ENCODE measurements at places on chromosomes 3 and 15.
A peak's percentile ranks its signal among the peaks of the same experiment; 100 is the strongest.

GRCh38 chr15:66405007-66405406 lies 18.3 kb downstream of the MAP2K1 start:
- DNase-seq: no peak

DNA sequence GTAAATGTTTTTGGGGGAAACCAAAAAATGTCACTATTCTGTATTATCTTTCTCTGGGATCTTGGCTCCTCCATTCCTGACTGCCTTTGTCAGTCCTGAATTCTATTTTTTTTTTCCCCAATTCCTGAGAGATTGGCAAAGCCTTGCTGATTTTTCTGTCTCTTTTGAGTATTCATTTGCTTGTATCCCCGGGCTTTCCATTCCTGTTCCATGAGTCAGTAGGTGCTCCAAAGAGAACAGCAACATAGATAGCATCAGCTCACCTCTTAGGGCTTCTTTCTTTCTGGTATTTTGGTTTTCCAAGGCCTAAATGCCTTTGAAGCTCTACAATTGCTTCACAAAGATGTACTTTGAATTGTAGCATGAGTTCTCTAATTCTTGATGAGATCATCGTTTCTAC lies 271.7 kb upstream of the LRRC3B start:
- DNase-seq: no peak

GRCh38 chr15:31758126-31758525 lies 272.2 kb upstream of the CHRNA7 start:
- peak; percentile 1 for DNase-seq

GRCh38 chr3:71956716-71957115 lies 171.8 kb upstream of the PROK2 start:
- DNase-seq: no peak

- DNase-seq: no peak
Measured at GRCh38 chr3:127491909-127492308, 98.6 kb downstream of the TPRA1 start.

DNA sequence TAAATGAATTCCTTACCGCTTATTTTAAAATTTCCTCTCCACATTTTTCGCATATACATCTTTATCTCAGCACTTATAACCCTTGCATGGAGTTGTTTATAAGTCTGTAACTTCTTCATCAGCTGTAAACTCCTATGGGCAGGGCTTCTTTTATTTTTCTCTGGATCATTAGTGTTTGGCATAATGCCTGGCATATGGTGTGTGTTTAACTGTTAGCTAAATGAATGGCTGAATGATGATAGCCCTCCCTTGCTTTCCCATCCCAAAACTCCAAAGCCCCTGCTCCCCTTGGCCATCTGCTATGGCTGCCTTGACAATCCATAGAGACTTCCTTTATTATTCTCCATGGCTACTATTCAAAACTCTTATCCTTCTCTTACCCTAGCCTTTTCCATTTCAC lies 48.1 kb upstream of the SEMA6D start:
- peak; percentile 61 for DNase-seq

DNA sequence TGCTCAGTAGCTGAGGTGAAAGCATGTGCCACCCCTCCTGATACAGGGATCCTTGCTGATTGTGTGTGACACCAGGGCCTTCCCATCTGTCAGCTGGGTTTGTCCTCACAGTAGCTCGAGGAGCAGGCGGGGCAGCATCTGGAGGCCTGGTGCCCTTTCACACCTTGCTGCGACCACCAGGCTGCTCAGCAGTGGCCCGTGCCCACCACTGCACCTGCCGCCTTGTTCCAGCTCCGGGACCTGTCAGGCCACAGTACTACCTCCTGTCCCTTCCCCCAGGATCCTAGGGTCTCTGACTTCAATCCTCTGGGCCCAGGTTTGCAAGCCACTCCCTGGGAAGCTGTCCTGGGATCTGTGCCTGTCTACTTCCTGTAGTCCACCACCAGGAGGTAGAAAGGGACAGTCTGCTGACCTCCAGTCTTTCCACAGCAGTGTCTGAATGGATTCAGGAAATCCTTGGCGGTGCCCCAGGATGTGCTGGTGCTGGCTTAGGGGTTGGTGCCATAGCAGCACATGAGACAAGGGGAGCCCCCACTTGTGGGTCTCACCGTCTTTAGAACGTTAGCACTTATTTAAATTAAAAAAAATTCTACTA lies 27.5 kb downstream of the APBA2 start:
- DNase-seq: no peak

DNA sequence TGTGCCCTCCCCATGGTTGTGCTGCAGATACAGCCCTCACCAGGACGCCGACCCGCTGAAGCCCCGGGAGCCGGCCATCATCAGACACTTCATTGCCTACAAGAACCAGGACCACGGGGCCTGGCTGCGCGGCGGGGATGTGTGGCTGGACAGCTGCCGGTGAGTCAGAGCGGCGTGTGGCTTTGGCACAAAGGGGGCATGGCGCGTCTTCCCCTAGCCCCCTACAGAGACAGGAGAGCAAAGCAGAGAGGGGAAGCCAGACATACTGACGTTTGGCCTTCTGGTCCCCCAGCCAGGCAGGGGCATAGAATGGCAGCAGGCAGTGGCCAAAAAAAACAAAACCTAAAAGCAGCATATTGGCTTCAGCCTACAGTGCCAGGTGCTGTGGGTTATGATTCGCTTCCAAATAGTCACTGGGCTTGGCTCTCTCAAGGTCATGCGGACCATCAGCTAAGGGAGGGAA lies 64.0 kb downstream of the MESD start:
- no peak for DNase-seq

GRCh38 chr3:189848395-189849040 lies 217.3 kb downstream of the TP63 start:
- no peak for DNase-seq

- DNase-seq: no peak
Measured at GRCh38 chr3:67617518-67617917, 36.9 kb downstream of the SUCLG2 start.

DNA sequence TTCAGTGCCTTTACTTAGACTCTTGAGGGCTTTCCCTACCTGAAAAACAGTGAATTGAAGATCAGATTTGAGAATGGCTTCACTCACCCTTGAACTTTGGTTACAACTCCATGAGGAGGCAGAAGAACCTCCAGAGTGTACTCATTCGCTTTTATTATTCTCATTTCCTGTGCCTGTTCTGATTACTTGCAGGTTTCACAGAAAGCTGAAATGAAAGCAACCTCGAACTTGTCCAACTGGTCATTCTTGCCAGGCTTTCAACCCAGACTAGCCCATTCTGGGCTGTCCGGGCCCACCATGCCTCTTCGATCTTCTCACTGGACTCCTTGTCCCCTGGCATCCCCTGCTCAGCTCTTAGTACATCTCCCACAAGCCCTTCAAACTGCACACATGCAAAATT lies 20.2 kb upstream of the THUMPD3 start:
- no peak for DNase-seq

- DNase-seq: peak; percentile 98
Measured at GRCh38 chr3:148062590-148062989, 635.1 kb upstream of the AGTR1 start.

GRCh38 chr3:38516669-38517068 lies 20.5 kb downstream of the EXOG start:
- DNase-seq: no peak

- no peak for DNase-seq
Measured at GRCh38 chr15:61499376-61499775, 270.3 kb upstream of the RORA start.

DNA sequence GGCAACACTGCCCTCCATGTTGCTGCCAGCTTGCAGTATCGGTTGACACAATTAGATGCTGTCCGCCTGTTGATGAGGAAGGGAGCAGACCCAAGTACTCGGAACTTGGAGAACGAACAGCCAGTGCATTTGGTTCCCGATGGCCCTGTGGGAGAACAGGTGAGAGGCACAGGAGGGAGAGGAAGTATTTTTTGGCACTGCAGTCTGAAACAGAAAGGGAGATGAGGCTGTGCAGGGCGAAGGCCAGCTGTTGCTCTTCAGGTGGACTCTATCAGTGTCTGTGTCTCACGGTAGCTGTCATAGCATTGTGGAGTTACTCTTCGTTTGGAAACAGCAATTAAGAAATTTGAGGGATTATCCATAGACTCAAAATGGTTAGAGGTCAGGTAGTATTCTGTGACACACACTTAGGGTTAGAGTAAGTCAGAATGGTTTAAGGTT lies 8.0 kb downstream of the NFKBIZ start:
- DNase-seq: no peak

- no peak for DNase-seq
Measured at GRCh38 chr15:30030345-30030744, 52.4 kb upstream of the GOLGA8J start.

DNA sequence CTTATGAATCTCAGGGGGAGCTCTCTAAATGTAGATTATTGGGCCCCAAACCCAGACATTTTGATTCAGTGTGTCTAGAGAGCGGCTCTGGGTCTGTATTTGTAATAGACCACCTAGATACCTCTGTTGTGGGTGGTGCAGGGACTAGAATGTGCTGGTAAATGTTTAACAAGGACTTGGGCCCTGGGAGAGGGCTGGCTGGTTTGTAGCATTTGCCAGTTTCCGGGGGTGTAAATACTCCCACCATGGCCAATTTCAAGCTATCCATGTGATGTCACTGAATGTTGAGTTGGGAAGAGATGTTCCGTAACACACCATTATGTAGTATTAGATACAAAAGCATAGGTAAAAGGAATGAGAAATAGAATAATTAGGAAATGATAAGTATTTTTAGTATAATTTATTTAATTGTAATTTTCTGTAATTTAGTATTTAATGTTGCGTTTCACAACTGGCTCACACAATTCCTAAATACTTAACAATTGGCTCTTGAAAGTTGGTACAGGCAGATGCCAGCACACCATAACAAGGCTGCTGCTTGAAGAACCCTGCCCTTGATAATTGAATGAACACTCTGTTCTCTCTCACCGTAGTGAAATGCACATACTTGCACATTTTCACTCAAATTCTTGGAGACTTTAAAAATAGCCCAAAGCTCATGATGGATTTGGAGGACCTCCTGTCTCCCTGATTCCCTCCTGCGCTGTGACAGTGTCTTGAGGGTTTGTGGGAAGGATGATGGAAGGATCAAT lies 359.2 kb upstream of the PROK2 start:
- no peak for DNase-seq

DNA sequence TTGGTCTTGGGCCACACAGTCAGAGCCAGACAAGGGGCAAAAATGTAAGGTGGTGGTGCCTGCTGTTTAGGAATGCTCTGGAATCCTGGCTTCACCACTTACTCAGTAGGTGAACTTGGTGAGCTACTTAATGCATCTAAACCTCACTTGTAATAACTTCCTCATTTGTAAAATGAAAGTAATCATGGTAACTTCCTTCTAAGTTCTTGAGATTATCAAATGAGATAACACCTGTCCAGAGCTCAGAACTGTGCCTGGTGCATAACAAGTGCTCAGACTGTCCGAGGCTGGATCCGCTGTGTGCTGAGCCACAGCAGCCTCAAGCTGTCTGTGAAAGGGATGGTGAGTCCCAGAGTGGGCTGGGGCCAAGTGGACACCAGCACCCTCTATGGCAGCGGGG lies 62.8 kb upstream of the KY start:
- DNase-seq: no peak

DNA sequence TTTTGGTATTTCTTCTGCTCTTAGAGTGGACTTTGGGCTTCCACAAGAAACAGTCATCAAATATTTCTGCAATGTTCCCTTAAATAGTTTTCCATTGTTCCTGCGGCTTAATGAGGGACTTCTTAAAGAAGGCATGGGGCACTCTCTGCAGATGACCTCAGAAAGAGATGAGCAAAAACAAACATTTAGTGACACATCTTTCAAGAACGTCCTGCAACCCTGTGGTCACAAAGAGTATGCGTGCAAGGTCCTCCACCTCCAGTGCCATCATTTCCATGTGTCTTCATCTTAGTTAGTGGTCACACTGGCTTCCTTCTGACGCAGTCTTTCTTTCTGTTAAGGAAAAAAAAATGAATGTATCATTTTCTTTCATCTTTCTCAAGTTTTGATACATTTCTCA lies 56.2 kb downstream of the GREM1 start:
- DNase-seq: no peak

DNA sequence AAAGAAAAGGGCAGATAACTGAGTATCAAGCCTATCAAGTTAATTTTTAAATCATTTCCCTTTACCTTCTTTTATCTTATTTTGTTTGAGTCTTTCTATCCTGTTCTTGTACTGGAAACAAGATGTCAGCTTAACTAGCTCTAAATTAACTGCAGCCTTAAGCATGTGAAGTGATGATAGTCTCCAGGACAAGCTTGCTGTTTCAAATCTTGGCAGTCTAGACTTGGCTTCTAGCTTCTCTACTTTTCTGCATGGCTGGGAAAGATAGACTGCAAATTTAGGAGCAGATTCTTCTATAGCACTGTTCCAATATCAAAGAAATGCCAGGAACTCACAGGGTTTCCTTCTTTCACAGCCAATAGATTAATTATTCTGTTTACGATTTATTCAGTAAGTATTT lies 1034.4 kb downstream of the TUSC7 start:
- no peak for DNase-seq

DNA sequence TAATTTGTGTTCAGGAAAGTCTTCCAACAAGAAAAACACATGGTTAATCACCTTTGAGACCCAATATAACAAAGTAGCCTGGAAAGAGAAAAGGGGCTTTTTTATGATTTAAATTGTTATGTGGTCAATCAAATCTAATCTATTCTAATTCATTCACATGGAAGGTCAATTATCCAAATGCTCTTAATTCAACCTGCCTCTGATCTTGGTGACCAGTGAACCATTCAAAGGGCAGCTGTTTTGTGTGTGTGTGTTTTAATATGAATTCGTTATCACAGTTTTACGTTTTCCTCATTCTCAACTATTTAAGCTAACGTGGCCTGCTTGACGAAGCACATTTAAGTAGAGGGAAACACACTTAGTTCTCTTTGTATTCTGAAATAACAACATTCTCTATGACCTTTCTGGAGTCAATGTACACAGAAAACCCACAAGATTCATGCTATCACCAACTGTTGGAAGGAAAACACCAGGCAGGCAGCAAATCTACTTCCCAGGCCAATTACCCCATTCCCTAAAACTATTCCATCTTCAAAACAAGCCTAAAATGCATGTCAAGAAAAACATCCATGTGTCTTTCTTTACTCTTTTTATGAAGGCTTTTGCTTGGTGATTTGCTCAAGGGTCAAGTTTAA lies 195.4 kb downstream of the SUCLG2 start:
- DNase-seq: no peak

- peak; percentile 91 for DNase-seq
Measured at GRCh38 chr3:190807719-190808375, 54.6 kb downstream of the GMNC start.
